ENCODE measurements at places on chromosomes 4 and X. TPM values are rescaled to one million over a fixed set of nuclear protein-coding genes. Genes with fewer than 3 reads are reported as not detected.

NUDT10 gene
- total RNA-seq: not detected

CABS1 gene
- not detected for total RNA-seq

CTPS2 gene
- 22.3 TPM for total RNA-seq

UCP1 gene
- 0.51 TPM for total RNA-seq

PCDH11X gene
- 0.07 TPM for total RNA-seq

TGIF2LX gene
- total RNA-seq: not detected

MAGEA11 gene
- total RNA-seq: not detected

GAB3 gene
- not detected for total RNA-seq

CYTL1 gene
- not detected for total RNA-seq

SH2D1A gene
- not detected for total RNA-seq

NPY1R gene
- total RNA-seq: 1.5 TPM

FATE1 gene
- not detected for total RNA-seq

SLC25A14 gene
- 8.3 TPM for total RNA-seq

- no peak for DNase-seq
These were observed 61.6 kb downstream of the KDM5C start for GRCh38 chrX:53163436-53163835.

GRCh38 chrX:68842351-68842750 lies 13.5 kb downstream of the EFNB1 start:
- no peak for DNase-seq

GRCh38 chr4:141711211-141711610 lies 74.8 kb downstream of the IL15 start:
- DNase-seq: no peak

DNA sequence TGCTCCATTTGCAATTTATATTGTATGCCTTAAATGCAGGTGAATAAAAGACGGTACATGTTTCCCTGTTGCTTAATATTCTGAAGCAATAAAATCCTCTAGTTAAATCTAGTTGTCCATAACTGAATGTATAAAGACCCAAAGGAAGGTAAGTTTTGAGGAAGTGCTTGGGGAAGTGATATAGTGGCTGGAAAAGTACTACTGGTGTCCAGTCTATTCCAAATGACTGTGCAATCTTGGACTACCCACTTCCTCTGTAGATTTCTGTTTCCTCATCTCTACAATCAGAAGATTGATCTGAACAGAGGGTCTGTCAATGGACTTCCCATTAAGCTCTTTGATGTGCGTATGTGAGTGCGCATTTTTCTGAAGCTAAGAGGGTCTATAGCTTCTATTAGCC lies 17.0 kb downstream of the SNCA start:
- no peak for DNase-seq

DNA sequence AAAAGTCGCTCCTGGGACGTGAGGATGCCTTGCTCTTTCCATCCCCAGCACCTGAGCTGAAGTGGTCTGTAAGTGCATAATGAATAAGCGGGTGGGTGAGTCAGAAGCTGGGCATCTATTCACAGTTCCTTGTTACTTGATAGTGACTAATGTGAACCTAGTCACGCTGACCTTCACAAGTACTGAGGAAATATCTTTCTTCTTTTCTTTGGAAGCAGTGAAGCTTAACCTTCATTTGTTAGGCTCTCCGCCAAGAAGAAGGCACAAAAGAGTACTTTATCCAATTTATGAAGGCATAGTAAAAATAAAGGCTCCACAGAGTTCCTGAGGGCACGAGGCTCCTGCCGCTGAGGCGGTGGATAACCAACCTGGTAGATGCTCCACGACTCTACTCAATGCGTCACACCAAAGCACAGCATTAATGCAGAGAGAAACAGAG lies 475.7 kb upstream of the SLIT2 start:
- no peak for DNase-seq

DNA sequence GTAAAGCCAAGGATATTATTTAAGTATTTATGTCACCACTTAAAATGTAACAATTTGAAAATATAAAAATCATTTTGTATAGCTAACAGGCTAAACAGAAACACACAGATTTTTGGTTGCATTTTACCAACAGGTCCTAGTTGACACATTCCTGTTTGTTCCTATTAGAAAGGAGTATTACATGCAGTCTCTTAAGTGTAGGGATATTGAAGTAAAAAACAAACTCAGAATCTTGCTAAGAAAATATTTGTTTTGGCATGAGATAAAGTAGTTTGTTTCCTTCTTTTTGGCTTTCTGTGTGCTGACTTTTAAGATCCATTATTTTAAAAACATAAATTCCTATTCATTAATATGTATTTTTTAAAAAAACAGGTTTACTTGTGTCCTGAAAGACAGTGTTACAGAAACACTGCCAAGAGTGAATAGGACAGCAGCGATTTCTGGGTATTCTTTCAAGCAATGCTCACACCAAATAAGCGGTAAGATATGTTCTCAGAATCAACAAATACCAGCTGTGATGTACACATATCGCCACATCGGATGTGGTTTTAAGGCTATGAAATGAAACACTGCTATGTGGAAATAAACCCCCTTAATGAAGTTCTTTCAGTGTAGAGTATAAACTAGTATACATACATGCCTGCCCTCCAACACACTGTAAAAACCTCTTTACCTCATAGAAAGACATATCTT lies 6.9 kb downstream of the F11 start:
- no peak for DNase-seq

- peak; percentile 67 for DNase-seq
These were observed at the start of gene NHS for GRCh38 chrX:17374619-17375366. Gene NHS (plus strand): TSS chrX:17375200. CDS start chrX:17375758, 558 bp downstream.

DNA sequence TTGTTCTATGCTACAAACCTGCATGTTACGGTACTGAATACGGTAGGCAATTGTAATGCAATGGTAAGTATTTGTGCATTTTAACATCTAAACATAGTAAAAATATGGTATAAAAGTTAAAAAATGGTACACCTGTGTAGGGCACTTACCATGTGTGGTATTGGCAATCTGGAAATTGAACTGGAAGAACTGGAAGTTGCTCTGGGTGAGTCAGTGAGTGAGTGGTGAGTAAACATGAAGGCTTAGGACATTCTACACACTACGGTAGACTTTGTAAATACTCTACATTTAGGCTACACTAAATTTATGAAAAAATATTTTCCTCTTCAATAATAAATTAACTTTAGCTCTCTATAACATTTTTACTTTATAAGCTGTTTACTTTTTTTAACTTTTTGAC lies 78.9 kb downstream of the RRAGB start:
- no peak for DNase-seq

- DNase-seq: no peak
These were observed 3.1 kb downstream of the SPATA18 start for GRCh38 chr4:52054254-52054653.

- no peak for DNase-seq
These were observed 6.8 kb upstream of the ALB start for GRCh38 chr4:73396993-73397972.

- DNase-seq: no peak
These were observed 45.5 kb upstream of the KLF3 start for GRCh38 chr4:38618505-38618904.

DNA sequence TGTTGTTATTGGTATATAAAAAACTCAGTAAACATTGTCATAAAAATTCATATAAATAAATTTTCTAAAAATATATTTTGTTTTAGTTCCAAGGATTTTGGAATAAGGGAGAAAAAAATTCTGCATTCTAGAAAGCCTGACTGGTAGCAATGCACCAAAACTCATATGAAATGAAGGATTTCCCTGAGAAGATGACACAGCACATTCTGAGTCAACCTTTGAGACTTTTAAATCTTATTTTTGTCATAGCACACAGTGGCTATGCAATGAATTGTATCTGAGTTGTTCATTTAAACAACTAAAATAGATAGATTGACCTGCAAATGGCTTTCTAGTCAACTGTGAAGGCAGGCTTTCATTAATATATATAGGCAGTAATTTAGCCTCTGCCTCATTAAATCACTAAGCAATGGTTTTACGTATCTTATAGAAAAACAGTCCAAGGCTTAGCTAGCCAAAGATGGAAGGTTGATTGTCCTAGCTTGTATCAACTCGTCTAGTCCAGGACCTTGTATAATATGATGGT lies 239.1 kb upstream of the NEIL3 start:
- DNase-seq: no peak

GRCh38 chrX:132843363-132843762 lies 115.1 kb downstream of the HS6ST2 start:
- DNase-seq: no peak

DNA sequence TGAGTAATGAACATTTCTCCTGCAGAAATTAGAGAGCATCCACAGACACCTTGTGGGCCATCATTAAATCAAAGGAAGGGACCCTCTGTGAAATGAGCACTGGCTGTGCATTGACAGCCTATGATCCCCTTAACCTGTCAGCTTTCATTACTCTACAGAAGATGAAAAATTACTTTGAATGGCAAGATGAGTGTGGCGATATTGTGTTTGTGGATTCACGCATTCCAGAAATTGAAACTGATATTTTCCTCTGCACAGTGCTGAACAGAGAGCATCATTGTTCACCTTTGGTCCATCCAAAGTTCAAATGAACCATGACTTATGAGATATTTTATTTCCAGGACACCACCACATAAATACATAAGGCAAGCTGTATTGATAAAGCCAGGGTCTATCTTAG lies 374.8 kb upstream of the ANXA10 start:
- no peak for DNase-seq

GRCh38 chr4:105154576-105154975 lies 7.9 kb downstream of the TET2 start:
- no peak for DNase-seq

DNA sequence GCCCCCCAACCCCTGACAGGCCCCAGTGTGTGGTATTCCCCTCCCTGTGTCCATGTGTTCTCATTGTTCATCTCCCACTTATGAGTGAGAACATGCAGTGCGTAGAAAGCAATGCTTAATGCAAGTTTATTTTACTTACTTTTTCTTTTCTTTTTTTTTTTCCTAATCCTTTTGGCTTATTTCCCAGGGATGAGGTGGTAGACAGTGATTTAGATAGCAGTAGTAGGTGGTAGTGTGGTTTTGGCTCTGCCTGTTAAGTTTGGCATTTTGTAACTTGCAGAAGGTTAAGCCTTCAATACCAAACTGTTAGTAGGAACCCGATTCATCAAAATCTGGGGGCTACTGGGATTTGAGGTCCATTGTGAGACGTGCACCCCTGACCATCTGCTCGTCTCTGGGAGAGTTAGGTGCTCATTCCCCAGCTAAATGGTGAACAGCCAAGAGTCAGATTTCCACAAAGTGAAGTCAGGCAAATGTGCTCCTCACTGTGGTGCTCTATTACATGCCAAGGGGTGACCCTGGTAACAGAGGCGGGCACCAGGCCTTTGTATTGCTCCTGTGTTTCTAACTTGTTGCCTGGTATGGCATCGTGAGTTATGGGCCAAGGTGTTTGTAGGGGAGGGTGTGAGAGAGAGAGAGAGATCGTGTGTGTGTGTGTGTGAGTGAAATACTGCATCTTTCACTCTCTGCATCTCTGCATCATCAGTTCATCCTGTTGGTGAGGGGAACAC lies 70.3 kb downstream of the PHOX2B start:
- DNase-seq: no peak

GRCh38 chrX:349196-349595 lies 30.6 kb upstream of the GTPBP6 start:
- no peak for DNase-seq

- DNase-seq: no peak
These were observed 22.8 kb downstream of the FBXW7 start for GRCh38 chr4:152513078-152513477.
